Activated CD4-positive, alpha-beta T cell treated with anti-CD3 and anti-CD28 coated beads for 48 hours (primary cell): ENCODE measurements at places on chromosomes 4 and X.

DNA sequence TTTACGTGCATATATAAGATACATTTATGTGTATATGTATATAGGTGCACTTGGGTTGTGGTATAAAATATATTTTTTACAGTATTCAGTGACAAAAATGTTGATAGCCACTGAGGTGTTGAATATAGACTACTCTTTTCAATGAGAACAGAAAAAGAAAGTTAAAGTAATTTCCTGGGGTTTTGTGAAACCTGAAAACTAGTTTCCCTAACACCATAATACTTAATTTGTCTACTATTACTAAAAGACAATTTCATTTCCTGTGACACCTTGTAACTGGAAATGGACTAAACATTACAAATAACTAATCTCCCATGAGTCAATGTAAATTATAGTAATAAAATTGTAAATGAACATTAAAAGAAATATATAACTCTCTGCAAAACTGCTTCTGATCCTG is 32.0 kb upstream of the MAP9 start:
- no peak for DNase-seq

- DNase-seq: no peak
Observed at GRCh38 chr4:118816538-118817177, 19.3 kb downstream of the SEC24D start.

GRCh38 chr4:150230561-150230960 is 152.3 kb downstream of the DCLK2 start:
- DNase-seq: no peak

- DNase-seq: no peak
Observed at GRCh38 chr4:94827481-94828110, 69.8 kb downstream of the BMPR1B start.

- DNase-seq: no peak
Observed at GRCh38 chr4:78673337-78673736, 102.8 kb upstream of the BMP2K start.

- DNase-seq: no peak
Observed at GRCh38 chr4:6779667-6780565, 2.6 kb upstream of the KIAA0232 start.

DNA sequence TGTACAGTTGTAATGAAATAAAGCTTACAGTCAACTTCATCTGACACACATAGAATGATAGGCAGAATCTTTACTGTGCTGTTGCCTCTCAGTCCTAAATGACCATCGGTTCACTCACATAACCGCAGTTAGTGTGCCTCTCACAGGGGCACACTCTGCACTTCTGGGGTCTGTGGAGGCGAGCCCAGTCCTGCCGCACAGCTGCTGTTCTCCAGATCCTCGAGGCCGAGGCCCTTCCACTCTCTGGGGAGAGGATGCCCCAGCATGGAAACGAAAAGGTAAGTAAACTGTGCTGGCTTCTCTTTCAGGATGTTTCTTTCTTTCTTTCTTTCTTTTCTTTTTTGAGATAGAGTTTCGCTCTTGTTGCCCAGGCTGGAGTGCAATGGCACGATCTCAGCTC is 88.0 kb downstream of the DCTD start:
- no peak for DNase-seq

- DNase-seq: peak; percentile 71
Observed at GRCh38 chrX:124217304-124218251, 114.9 kb upstream of the TEX13D start.

- DNase-seq: no peak
Observed at GRCh38 chr4:174697202-174697601, 131.8 kb downstream of the GLRA3 start.

GRCh38 chr4:110636680-110637407 is 14.0 kb upstream of the PITX2 start:
- no peak for DNase-seq

- peak; percentile 6 for DNase-seq
Observed at GRCh38 chrX:97685753-97686152, 802.0 kb downstream of the RPA4 start.

DNA sequence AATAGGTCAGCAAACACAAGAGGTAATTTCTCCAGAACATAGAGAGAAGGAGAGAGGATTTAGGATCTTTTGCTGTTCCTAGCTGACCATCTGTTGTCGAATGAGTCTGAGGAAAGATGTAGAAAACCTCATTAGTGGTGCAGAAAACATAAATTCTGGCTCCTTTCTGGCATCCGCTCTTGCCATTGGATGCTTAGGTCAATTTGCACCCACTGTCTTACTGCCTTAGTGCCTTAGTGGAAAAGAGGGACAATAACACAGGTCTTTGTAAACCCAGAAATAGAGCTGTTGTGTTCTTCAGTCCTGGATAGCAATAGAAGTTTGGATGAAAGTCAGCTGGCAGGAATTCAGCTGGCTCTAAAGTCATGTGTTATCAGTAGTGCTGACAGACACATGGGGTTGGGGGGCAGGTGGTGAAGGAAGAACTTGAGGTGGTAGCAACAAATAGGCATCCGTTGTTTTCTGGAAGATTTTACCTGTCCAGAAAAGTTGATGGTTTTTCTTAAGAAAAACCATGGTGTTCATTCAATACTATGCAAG is 78.2 kb downstream of the GLRA2 start:
- no peak for DNase-seq

DNA sequence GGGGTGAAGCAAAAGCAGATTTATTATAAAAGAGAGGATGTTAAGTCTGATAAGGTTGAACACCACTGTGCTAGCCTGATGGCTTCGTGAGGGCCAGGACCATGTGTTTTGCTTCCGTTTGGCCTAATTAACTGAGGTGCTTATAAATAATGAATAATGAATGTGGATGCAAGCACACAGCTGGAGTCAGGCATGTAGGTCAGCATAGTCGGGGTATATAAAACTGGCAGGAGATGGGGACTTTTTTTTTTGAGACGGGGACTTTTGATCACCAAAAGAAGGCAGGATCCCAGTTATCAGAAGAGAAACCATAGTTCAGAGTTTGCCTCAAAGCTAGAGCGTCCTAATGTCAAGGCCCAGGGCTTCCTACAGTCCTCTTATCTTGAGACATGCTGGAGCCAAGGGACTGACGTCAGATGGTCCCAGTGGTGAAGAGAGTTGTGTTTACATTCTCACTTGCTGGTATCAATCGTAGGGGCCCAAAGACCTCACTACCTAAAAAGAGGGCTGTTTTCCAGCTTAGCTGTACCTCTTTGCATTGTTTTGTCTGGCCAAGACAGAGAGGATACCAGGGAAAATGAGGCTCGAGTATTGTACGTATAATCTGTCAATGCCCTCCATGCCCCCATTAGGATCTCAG is 50.4 kb downstream of the RTL9 start:
- no peak for DNase-seq

GRCh38 chr4:110073053-110073845 is 125.2 kb downstream of the ELOVL6 start:
- DNase-seq: no peak

DNA sequence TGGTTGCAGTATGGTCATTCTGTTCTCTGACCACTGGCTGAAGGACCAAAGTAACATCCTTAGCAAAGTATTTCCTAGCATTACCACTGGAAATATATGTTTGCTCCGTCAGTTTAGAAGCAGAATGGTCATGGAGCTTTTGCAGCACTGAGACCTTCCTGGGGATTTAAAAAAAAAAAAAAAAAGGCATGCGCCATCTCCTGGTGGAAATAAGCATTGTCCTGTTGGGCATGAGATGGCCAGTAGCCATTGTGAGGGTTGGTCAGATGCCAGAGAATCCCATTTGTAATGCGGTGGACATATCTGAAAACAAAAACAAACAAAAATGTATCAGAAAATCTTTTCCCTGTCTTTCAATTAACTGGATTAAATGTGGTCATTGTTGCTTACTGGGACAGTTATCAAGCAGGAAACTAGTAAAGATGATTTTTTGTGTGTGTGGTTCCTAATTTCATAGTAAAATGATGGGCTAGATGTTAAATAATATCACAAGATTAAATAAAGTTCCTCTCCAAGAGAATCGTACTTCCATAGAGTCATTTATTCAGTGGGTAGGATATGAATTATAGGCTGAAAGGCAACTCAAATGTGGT is 139.6 kb downstream of the SOWAHB start:
- no peak for DNase-seq

DNA sequence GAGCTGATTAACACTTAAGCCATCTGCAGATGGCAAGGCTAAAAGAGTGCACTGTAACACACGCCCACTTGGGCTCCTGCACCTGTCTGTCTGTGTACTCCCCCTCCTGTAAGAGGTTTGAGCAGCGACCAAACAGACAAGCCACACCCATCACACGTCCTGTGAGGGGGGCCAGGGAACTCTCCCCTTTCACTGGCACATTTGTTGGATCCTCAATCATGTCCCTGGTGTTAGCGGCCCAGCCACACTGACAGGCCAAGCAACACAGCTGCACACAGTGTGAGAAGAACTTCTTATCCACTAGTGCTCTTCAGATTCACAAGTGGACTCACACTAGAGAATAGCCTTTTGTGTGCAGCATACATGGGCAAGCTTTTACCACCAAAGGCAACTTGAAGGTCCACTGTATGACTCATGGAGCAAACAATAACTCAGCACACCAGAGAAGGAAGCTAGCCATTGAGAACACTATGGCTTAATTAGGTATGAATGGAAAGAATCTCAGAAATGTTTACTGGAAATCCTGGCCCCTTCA is 29.1 kb upstream of the UTP14A start:
- DNase-seq: no peak

DNA sequence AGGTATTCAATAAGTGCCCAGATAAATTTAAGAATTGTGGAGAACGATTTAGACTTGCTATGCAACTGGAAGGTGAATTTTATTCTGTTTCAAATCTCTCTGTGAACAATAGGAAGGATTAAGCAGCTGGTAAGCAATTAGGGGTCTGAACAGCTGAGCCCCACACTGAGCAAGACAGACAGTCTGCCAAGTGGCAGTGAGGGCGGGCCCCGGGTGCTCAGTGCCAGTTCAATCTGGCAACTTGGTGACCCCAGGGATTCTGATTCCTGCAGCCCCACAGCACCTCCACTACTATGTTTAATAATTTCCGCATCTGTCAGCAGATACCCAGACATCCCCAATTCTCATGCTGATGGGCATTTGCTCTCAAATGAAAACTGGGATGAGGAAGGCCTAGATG is 317.3 kb downstream of the PPP1R2C start:
- no peak for DNase-seq

DNA sequence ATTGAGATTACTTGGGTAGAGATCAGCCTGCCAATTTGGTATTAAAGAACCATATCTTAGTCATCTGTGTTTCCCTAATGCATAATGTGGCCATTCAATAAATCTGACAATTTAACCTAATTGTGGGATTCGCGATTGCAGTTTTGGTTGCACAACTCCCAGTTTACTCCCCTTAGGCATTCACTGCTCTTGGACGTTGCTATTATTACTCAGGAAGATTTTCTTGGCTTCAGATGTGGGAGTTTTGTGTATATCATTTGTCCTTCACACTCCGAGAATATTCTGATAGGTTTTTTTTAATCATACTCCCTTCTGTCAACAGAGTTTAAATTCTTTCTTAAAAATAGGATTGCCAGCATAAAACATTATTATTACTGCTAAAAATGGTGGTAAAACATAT is 22.0 kb upstream of the TRPC3 start:
- DNase-seq: no peak

DNA sequence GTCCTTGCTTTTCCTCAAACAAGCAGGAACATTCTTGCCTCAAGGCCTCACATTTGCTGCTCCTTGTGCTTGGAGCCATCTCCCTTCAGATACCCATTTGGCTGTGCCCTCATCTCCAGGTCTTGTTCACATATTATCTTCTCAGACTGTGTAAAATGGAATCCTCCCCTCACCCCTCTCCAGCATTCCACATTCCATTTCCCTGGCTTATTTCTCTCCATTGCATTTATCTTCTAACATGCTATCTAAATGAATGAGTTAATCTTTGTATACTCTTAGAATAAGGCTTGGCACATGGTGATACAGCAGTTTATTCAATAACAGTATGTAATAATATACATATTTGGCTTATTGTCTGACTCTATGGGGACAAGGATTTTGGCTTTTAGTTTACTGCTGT is 8.8 kb upstream of the GALNT7 start:
- no peak for DNase-seq

- no peak for DNase-seq
Observed at GRCh38 chr4:123832173-123833026, 435.8 kb downstream of the SPRY1 start.

DNA sequence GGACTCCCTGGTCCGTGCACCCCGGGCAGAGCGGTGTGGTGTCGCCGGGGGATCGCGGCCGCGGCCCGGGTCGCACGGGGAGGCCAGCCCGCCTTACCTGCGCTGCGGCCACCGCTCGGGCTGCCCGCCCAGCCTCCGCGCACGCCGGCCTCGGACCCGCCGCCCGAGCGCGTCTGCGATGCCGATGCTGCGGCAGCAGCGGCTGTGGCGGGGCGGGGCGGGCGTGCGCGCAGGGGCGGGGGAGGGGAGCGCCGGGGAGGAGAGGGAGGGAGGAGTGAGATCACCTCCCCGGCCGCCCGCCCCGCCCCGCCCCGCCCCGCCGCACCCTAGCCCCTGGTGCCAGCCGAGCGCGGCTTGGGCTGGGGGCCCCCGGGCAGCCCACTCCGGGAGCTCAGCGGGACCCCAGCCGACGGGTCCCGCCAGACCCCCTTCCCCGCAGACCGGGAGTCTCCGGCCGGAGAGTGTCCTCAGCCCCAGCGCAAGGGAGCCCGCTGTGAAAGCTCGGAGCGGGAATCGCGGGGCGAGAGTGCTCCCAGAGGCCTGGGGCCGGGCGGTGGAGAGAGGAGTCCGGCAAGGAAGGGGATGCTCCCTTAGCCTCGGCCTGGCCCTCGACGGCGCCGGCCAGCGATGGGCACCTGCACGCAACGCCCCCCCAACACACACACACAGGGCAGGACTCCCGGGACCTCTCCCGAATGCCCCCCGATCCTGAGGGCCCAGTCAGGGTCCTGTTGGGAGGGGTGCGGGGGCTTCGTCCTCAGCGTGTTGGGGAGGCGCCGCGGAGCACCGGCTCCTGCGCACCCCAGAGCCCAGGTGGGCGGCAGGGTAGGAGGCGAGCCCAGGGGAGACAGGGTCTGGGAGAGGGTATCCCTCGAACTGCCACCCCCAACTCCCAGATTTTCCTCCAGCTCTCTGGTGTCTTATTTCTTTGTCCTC is at the start of gene L1CAM:
Gene L1CAM (minus strand): TSS at position 206 of the 936 bp plus-strand sequence. CDS start 10,337 bp downstream, outside the sequence.
- DNase-seq: peak; percentile 28

DNA sequence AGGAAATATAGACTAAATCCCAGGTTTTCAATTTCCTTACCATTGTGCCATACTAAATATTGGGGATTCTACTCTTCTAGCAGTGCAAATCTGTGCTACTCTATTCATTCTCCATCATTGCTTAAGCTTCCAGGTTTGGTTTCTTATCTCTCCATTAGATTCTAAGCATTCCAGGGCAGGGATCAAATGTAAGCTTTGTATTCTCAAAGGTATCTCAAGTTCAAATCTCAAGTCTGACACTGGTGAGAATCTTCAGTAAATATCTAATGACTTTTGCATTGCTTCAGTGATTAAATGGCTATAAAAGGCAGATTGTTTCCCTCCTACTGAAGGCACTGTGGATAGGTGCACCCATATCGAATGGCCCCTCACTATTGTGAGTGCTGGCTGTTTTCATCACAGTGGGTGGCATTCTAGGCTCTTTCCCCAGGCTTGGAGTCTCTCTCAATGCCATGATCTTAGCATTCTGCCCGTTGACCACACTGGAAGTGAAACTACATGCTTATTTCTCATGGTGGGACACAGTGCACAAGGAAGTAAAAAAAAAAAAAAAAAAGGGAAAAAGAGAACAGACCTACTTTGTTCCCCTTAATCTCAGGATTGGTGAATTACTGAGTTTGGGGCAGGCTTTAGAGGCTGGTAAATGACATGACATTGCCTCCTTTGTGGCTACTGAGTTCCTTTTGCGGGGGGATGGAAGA is 28.7 kb downstream of the FAM9C start:
- no peak for DNase-seq
